Omental fat pad (tissue), 4 donors: ENCODE measurements at places on chromosomes 2 and 18. TPM values are rescaled to one million over a fixed set of nuclear protein-coding genes. Genes with fewer than 3 reads are reported as not detected.

- DNase-seq: no peak
Measured at GRCh38 chr18:51953521-51953920, 386.5 kb upstream of the DCC start.

- no peak for DNase-seq
Measured at GRCh38 chr2:179106676-179107428, 56.9 kb upstream of the CCDC141 start.

- no peak for DNase-seq
Measured at GRCh38 chr2:46257476-46257875, 39.7 kb upstream of the EPAS1 start.

Gene TRIM43
- not detected for total RNA-seq

Gene CTDSP1
- 105 TPM for total RNA-seq
